ENCODE measurements at places on chromosomes 2 and 18.

- DNase-seq: no peak
These were observed 1189.4 kb downstream of the DSC3 start for GRCh38 chr18:29853126-29853525.

GRCh38 chr2:230000118-230000841 lies 68.4 kb downstream of the SLC16A14 start:
- DNase-seq: no peak

DNA sequence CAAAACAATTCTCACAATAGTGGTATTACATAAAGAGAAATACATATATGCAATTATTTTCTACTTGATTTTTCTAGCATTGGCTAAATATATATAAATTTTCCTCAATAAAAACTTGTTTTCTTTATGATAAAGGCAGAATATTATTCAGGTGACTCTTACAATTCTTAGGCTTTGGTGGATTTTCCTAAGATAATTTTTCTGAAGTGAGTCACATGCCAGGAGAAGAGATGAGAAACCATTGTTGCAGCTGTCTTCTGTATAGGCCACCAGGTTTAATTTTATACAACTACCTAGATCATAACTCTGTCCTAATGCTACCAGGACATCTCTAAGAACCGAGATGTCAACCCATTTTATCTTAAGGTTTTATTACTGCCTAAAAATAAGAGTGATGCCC lies 552.4 kb upstream of the CDH2 start:
- DNase-seq: no peak

GRCh38 chr2:236797411-236797810 lies 227.8 kb downstream of the ACKR3 start:
- no peak for DNase-seq

- no peak for DNase-seq
These were observed 23.5 kb upstream of the ARL5A start for GRCh38 chr2:151851761-151852160.

GRCh38 chr18:34921811-34922385 lies 119.3 kb upstream of the MAPRE2 start:
- no peak for DNase-seq

DNA sequence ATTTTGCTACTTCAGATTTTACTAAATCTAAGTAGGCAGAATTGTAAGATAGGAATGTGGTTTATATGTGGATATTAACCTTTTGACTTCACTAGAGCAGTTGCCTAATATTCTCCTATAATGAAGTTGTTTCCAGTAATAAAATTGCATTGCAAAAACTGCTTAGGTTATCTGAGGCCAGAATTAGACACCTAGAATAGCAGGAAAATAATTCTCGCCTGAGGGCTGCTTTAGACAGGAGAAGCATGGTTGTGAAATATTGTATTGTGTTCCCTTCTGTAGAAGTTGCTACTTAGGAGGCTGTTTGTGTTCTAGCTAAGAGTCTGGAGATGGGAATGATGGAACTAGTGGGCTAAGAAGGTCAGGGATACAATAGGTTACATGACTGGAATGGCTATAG lies 146.3 kb downstream of the PLCL1 start:
- no peak for DNase-seq

DNA sequence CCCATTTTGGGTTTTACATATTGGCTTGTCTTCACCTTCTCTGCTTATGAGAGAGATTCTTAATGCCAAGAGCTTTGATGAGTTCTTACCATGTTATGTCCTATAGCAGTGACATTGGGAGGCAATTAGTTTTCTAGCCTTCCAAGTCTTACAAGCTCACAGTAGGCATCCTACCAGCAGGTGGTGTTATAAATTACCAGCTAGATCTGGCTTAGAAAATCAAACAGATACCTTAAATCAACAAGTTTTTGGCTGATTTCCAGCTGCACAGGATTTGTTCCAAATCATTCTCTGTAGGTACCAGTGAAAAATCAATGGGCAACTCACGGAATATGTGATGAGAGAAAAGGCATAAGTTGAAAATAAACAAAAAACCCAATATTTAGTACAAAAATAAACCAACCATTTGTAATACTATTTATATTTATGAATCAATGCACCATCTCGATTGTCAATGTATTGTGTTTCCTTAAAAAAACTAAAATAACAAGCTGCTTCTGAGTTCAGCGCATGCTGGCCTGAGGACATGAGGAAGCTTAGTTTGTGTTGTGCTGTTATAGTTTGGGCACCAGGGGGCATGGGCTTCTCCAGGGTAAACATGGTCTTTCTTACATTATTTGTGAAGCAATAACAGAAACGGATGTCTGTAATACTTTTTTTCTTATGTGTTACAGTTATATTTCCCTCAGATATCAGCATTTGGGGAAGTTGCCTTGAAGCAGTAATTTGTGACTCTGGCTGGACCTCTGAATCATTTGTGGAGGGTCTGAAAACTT lies 34.1 kb upstream of the NXPH2 start:
- DNase-seq: peak; percentile 51

DNA sequence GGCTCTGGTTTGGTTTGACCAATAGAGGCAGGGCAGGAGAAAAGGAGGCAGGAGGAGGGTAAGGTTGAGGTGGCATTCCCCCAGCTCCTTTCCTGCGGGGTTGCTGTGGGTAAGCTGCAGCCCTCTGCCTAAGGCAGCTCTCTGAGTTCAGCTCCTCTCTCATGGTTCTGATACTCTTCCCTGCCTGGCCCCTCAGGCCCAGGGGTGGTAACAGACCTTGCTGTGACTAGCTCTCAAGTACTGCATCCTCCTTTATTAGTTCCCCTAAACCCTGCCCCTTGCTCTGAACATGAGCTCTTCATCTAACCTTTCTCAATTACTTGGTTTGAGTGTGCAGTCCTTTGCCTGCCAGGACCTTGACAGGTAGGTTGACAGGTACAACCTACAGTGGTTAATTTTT lies 205.5 kb downstream of the SLC4A3 start:
- no peak for DNase-seq

DNA sequence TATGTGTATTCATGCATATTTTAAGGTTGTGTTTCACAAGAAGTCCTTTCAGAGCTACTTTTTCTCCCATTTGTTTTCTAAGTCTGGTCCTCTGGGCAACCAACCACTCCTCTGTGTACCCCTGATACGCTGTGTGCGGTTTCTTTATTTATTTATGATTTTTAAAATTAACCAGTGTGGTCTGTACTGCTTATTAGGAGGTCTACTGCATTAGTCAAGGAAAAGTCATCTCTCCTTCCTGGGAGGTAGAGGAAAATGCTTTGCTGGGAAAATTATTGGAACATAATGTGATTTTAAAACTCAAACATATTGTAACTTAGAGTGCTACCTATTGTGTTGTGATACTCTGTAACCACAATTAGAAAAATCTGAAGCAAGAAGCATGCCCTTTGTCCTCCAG lies 1404.3 kb downstream of the SUCLG1 start:
- DNase-seq: no peak

- DNase-seq: no peak
These were observed 1082.0 kb upstream of the ACVR2A start for GRCh38 chr2:146762786-146763185.

- no peak for DNase-seq
These were observed 191.4 kb downstream of the NYAP2 start for GRCh38 chr2:225590932-225591331.
